Fibroblast of villous mesenchyme (primary cell): ENCODE measurements at places on chromosomes 1 and 21.
A peak's percentile ranks its signal among the peaks of the same experiment; 100 is the strongest.

DNA sequence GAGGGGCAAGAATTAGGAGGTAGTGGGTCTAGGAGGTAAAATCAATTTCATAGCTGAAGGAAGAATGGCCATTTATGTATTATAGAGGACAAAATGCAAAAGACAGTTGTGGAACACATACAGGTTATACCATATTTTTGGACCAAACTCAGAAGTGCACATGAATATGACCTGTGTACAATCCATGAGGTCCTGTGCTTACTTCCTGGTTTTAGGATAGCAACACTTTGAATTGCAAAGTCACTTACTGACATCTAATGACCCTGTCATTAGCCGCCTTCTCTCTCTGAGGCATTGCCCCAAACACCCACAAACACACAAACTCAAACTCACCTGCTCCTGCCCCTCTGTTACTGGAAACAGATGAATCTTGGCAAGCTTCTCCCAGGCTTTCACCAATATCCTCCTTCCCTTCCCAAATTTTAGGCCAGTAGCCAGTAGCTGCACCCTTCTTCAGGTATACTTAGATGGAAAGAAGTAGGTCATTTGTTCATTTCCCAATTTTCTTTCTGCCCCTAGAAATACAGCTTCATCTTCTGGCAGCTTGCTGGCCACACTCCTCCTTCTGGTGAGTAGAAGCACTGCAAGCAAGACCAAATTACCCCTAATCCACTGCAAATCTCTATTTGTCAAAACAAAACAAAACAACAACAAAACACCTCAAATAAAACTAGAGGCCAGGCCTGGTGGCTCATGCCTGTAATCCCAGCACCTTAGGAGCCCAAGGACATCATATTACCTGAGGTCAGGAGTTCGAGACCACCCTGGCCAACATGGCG is 13.7 kb upstream of the RPL5 start:
- peak; percentile 48 for DNase-seq

DNA sequence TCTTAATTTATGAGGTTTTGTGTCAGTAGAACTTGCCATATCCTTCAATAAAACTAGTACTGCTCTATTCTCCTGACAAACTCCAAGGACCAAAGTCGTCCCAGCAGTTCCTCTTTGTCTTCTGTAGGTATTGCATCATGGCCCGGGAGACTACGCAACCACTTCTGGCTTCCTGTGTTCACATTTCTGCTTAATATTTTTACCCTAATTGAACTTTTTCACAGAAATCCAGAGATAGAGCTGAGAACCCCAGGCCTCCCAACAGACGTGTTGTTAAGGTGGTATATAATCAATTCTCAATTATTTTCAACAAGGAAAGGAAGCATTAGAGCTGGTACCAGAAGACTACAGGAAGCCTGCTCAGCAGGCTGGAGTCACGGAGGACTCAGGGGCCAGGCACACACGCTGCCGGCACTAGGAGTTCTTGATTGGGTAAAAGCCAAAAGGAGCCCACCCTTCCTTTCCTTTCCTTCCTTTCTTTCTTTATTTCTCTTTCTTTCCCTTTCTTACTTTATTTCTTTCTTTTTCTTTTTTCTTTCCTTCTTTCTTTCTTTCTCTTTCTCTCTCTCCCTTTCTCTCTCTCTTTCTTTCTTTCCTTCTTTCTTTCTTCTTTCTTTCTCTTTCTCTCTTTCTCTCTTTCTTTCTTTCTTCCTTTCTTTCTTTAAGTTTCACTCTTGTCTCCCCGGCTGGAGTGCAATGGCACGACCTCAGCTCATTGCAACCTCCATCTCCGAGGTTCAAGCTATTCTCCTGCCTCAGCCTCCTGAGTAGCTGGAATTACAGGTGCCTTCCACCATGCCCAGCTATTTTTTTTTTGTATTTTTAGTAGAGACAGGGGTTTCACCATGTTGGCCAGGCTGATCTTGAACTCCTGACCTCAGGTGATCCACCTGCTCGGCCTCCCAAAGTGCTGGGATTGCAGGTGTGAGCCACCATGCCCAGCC is 173.7 kb downstream of the ZBTB18 start:
- peak; percentile 38 for DNase-seq

DNA sequence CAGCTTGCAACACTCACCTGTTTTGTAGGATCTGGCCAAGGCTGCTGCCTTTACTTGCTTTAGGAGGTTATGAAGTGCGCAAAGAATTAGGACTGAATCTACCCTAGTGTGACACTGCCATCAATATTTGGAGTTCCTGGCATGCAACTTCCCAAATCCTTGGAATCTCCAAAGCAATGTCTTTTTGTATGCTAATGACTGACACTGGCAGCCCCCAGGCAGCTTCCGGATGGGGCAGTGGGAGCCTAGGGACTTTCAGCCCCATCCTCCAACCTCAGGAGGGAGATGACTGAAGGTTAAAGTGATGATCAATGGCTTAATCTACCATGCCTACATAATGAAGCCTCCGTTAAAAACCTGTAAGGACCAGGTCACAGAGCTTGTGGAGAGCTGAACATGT is 5.5 kb downstream of the RCC2 start:
- DNase-seq, result no peak

GRCh38 chr1:239040523-239040922 is 345.8 kb upstream of the CHRM3 start:
- no peak for DNase-seq

GRCh38 chr1:47436979-47437446 is 831 bp upstream of the FOXD2 start:
- DNase-seq, result peak; percentile 25

- DNase-seq, result no peak
Measured at GRCh38 chr21:33037501-33037900, 11.8 kb downstream of the OLIG2 start.

- no peak for DNase-seq
Measured at GRCh38 chr1:34126486-34126885, 38.5 kb downstream of the CSMD2 start.

- no peak for DNase-seq
Measured at GRCh38 chr1:84899969-84900368, 7.0 kb upstream of the LPAR3 start.

DNA sequence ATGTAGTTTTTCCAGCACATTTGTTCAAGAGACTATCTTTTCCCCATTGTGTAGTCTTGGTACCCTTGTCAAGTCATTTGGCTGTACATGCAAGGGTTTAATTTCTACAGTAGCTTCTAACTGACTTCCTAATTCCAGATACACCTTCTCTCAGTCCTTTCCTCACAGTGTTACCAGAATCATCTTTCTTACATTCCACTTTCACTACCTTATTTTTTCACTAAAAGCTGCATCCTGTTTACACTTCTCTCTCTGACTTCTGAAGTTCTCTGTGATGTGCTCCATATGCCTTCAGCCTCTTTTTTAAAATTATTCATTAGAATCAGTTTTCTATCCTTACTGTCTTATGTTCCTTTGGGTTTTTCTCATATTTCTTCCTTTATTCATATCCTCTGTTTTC is 57.1 kb upstream of the RWDD3 start:
- DNase-seq, result no peak

- DNase-seq, result no peak
Measured at GRCh38 chr1:184004935-184005334, 32.6 kb downstream of the COLGALT2 start.

DNA sequence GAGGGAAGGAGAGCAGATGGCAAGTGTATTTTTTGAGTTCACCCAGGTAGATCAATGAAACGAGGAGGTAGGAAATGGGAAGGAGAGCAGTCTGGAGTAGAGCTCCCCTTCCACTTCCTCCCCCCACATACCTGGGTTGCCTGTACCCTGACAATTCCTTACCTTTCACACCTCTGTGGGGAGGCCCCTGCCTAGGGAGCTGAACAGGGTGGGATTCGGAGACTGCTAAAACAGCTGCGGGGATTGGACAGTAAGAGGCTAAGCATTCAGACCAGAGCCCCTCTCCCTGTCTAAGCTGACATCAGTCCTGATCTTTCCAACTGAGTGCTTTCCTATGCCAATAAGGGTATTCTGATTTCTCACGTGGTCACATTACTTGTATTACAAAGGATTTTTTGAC is 14.5 kb downstream of the RCSD1 start:
- no peak for DNase-seq
